Thoracic aorta (tissue), 2 donors: ENCODE measurements at places on chromosomes 2 and 18.

DNA sequence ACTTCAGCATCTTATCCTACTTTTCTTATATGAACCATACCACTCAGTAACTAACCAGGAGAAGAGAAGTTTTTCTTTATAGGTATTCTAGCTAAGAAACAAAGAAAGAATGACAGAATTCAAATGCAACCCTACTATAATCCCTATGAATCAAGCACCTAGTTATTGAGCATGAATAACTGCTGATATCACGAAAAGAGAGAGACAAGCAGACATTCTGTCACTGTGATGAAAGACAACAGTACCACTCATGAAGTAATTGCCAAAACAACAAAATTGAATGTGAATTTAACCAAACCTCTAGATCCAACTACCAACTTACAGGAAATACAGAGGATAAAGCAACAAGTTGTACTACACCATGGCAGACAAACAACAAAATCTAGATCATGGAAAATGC, 15.3 kb downstream of the TTC21B start:
- no peak overlapping the region for H3K4me3 ChIP-seq
- no peak for DNase-seq
- peaks cover 3% of the 10 kb centered on the region for H3K36me3 ChIP-seq
- H3K4me1 ChIP-seq = no peaks in the 10 kb centered on the region

GRCh38 chr2:109031476-109032228, 42.6 kb upstream of the EDAR start:
- H3K27ac ChIP-seq = no peak overlapping the region
- peaks cover 11% of the 10 kb centered on the region for H3K4me1 ChIP-seq
- no peaks in the 10 kb centered on the region for H3K36me3 ChIP-seq
- H3K4me3 ChIP-seq = peak overlapping the region; percentile 61
- DNase-seq = no peak

- no peak overlapping the region for H3K27ac ChIP-seq
- DNase-seq = no peak
- no peaks in the 10 kb centered on the region for H3K36me3 ChIP-seq
Observed at GRCh38 chr2:241901018-241901380, 31.5 kb downstream of the RTP5 start.

DNA sequence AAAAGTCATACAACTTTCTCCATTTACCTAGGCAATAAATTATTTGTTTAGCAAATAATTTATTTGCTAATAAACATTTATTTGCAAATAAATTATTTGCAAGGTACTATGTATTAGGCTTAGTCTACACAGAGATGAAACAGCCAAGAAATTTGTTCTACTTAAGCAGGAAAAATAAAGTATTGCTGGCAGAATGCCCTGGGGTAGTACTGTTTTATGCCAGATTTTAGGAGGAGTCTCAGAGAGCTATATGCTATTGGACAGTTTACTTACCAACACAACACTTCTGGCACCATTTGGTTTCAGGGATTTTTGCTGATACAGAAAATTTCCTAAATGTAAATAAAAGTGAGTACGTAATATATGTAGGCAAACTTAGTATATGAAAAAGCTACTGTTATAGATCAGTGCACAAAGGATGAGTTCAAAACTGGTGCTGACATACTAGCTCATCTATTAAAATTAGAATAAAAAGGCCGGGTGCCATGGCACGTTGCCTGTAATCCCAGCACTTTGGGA, 23.2 kb upstream of the CDKL4 start:
- H3K27ac ChIP-seq = no peak overlapping the region
- peaks cover 14% of the 10 kb centered on the region for H3K4me1 ChIP-seq
- peaks cover 8% of the 10 kb centered on the region for H3K36me3 ChIP-seq
- no peak for DNase-seq
- no peaks in the 10 kb centered on the region for H3K27me3 ChIP-seq

GRCh38 chr18:52897611-52898484, 557.9 kb downstream of the DCC start:
- H3K36me3 ChIP-seq = no peaks in the 10 kb centered on the region
- DNase-seq = no peak
- no peak overlapping the region for H3K4me3 ChIP-seq
- H3K4me1 ChIP-seq = no peaks in the 10 kb centered on the region

DNA sequence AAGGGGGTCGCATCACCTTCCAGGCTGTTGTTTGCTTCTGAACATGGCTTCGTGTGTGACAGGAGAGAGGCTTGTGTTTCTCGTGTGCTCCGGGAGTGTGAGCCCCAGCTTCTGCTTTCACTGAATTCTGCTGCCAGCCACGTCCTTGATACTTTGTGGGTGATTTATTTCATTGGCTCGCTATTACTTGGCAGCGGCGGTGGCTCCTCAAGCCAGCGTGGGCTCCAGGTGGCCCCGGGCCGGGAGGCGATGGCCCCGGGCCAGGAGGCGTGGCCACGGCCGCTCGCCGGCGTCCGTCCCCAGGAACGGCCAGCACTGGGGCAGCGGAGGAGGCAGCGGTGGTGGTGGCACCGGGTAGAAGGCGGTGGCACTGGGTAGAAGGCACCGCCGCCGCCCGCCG, 63.1 kb downstream of the NAPG start:
- DNase-seq = no peak
- no peaks in the 10 kb centered on the region for H3K36me3 ChIP-seq

DNA sequence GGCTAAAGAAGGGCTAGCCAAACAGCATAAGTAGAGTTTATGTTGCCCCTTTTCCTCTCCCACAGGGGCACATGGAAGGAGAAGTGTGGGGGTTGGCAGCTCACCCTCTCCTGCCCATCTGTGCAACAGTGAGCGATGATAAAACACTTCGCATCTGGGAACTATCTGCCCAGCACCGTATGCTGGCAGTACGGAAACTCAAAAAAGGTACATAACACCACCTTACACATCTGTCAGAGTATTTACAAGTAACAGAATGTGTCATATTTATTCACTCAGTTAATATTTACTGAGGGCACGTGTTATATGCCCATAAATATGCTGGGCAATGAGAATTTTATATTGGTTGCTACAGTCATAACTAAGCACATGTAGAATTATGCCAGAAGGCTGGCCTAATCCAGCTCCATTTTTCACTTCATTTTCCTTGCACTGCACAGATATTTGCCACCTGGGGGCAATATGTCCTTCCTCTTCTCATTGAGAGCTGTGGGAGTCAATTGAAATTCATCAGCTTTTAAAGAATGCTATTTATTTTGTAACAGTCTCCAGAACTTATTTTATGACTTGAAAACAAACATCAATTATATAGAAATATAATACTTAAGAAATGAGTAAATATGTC, 150.6 kb downstream of the RTN4 start:
- H3K27ac ChIP-seq = no peak overlapping the region
- no peaks in the 10 kb centered on the region for H3K27me3 ChIP-seq
- H3K4me3 ChIP-seq = no peak overlapping the region
- H3K36me3 ChIP-seq = no peaks in the 10 kb centered on the region
- DNase-seq = no peak

DNA sequence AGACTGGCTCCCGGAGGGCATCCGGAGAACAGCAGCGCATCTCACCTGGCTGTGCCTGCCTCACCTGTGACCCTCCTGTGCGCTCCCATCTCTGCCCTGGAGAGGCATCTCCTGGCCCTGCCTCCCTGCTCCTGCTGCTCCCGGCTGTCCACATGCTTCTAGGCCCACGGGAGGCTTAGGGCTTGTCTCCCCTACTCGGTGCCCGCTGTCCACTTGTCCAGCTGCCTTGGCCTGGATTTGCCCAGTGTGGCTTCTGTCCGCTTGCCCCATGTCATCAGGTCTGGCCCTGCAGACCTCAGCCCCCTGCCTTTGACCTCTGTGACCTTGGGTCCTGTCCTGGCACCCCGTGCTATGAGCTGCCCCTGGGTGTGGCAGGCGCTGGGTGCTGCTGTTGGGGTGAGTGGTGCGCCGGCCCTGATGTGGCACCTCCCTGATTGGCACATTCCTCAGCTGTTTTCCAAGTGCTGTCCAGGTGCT, 4.5 kb downstream of the BOK start:
- H3K4me1 ChIP-seq = peaks cover 24% of the 10 kb centered on the region
- H3K36me3 ChIP-seq = no peaks in the 10 kb centered on the region
- no peaks in the 10 kb centered on the region for H3K27me3 ChIP-seq
- no peak for DNase-seq
- no peak overlapping the region for H3K27ac ChIP-seq

- peaks cover 13% of the 10 kb centered on the region for H3K4me1 ChIP-seq
- no peak for DNase-seq
- no peaks in the 10 kb centered on the region for H3K27me3 ChIP-seq
- no peak overlapping the region for H3K4me3 ChIP-seq
Observed at GRCh38 chr2:237262838-237263771, 150.9 kb downstream of the COL6A3 start.

DNA sequence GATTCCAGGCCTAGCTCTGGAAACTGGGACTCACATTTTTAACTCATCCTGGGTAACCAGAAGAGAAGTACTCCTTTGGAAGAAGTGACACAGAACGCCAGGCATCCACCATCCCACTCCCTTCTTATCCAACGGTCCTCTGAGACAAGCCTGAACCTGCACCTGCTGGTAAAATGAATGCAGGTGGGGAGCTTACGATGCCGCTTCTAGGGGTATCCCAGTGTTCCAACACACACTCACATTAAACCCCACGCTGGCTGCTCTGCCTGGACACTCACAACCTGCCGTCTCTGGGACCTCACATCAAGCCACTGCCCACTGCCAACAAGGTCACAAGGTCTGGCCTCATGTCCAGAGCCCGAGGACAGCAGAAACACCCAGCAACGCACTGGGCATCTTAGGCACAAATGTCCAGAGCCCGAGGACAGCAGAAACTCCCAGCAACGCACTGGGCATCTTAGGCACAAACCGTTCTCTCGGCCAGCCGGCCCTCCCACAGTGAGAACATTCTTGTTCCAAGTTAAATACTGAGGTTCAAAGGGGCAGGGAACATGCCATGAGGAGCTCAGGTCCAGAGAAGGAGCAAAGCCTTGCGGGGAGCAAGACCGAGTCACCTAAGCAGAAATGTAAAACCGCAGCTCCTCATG, 9.9 kb downstream of the SLC66A2 start:
- H3K4me3 ChIP-seq = no peak overlapping the region
- H3K27ac ChIP-seq = no peak overlapping the region
- H3K27me3 ChIP-seq = no peaks in the 10 kb centered on the region
- peaks cover 14% of the 10 kb centered on the region for H3K36me3 ChIP-seq

GRCh38 chr18:60936101-60936500, 397.1 kb upstream of the CDH20 start:
- DNase-seq = no peak
- H3K27ac ChIP-seq = no peak overlapping the region
- no peaks in the 10 kb centered on the region for H3K27me3 ChIP-seq
- no peaks in the 10 kb centered on the region for H3K36me3 ChIP-seq
- no peaks in the 10 kb centered on the region for H3K4me1 ChIP-seq

DNA sequence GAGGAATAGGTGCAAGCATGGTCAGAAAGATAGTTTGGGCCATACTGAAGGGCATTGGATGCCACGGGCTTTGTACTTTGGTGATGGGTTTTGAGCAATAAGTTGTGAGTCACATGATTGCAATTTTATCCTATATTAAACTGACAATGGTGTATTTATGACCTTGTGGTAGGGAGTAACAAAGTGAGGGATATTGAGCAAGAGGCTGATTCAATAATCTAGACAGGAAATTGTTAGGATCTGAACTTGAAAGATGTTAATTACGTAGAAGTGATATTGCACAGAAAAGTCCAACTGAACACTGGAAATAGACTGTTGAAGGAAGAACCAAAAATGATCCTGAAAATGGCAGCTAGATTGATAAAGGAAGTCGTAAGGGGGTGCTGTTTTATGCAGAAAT, 46.6 kb upstream of the TCF4 start:
- DNase-seq = no peak
- H3K4me3 ChIP-seq = no peak overlapping the region
- H3K4me1 ChIP-seq = no peaks in the 10 kb centered on the region

DNA sequence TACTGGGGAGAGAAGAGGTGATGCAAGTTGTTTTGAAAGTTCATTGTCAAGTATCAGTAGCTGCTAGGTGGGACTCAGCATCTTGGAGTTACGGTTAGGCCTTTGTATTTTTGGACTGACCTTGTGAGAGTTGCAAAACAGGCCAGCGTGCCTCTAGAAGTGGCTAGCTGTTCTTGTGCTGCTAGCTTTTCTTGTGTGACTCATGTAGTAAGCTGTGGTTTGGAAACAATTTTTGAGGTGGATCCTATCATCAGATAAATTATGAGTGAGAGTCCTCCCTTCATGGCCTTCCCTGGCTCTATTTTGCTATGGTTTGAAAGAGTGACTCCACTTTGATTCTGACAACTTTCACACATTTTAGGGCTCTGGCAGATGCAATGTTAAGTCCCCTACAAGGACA, 409.2 kb upstream of the HS6ST1 start:
- no peak overlapping the region for H3K27ac ChIP-seq
- H3K4me3 ChIP-seq = no peak overlapping the region
- DNase-seq = no peak
- no peaks in the 10 kb centered on the region for H3K4me1 ChIP-seq
- no peaks in the 10 kb centered on the region for H3K27me3 ChIP-seq

DNA sequence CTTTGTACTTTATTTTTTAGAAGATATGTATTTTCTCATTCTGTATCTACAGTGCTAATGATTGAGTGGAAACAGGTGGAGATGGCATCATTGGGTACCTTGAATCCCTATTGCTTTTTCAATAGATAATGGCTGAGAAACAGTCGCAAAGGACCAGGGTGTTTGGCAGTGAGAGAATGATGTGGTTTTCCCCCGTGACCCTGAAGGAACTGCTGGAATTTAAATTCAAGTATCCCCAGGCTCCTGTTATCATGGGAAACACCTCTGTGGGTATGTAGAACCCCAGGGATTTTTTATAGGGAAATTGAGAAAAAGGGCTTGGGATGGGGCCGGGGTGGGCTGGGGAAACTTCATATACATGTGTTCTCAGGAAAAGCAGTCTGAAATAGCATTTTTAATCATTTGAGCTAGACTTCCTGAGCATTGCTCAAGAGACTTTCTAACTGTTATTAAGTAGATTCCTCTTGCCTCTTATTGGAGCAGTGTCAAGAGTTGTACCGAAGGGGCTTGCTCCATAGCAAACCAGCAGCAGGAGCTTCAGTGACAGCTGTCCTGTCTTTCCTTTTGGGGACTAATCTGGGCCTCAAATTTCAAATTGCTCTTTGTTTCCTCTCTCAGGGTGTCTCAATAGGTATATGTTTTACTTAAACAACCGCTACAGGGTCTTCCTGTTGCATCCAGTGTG, 18.9 kb downstream of the AOX1 start:
- no peaks in the 10 kb centered on the region for H3K4me1 ChIP-seq
- no peak overlapping the region for H3K4me3 ChIP-seq
- H3K27ac ChIP-seq = no peak overlapping the region
- H3K27me3 ChIP-seq = no peaks in the 10 kb centered on the region
